ENCODE measurements at places on chromosomes 2 and 18.

DNA sequence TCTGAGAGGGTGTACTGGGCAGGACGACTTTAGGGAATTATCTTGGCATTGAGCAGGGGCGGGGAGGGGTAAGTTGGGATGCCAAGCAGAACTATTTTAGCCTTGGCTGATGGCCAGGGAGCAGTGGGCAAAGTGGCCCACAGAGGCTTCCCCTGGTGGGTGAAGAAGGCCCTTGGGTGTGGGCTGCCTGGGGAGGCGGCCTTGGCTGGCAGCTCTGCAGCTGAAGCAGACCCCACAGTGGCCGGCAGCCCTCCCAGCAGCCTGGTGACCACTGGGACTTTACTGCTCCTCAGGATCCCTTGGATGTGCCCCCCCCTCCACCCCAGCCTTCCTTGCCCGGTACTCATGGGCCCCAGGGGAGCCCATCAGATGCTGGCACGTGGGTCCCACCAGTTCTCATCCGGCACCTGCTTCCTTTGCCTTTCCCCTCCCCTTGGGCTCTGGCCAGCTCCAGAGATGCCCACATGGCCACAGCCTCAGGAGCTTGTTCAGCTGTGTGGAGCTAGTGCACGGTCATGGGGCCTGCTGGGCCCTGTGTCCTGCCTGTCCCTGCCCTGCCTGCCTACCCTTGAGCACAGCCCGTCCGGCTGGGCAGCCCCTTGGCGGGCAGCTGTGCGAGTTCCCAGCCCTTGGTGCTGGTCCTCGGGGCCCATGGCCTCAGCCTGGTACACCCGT, 122.1 kb upstream of the HS6ST1 start:
- no peak for DNase-seq

DNA sequence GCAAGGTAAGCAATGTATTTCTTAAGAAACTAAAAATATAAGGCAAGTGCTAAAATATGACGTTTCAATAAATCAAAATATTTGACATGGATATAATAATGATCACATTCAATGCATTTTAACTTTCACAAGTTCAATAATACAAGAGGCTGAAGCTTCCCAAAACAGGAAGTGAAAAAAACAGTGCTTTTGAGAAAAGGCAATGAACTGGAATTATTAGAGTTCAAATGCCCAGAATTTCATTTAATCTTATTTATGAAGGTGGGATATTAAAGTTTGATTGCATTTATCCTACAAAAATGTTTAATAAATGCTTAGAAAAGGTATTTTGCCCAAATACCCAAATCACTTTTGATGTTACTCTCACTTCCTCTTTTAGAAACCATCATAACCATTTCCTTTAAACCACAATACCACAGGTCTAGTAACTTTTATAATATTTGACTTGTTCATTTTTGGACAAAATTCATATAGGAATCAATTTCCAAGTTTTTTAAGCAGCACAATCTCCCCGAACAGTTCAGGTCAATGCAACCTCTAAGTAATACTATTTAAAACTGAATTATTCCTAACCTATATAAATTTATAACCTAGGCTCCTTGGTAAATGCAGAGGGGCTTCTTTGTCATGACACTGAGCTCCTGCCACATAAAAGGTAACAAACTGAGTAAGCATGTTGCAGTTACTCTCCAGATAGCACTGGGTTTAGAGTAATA, 2.1 kb downstream of the NCKAP1 start:
- peak; percentile 20 for DNase-seq

DNA sequence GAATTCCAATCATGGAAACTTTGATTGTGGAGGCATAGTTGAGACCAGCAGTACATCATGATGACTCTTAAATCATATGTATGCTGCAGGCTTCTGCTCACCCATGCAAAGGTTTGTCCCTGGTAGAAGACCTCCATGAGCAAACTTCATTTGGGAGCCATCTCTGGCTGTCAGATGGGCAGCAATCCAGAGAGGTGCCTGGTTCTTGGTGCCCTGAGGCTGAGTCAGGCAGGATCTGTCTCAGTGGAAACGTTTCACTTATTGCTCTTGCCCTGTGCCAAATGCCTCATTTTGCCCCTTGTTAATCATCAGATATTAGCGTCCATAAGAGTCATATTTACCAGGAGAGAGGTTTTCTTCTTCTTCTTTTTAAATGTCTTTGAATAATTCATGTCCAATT, 151.5 kb upstream of the CELF4 start:
- no peak for DNase-seq

DNA sequence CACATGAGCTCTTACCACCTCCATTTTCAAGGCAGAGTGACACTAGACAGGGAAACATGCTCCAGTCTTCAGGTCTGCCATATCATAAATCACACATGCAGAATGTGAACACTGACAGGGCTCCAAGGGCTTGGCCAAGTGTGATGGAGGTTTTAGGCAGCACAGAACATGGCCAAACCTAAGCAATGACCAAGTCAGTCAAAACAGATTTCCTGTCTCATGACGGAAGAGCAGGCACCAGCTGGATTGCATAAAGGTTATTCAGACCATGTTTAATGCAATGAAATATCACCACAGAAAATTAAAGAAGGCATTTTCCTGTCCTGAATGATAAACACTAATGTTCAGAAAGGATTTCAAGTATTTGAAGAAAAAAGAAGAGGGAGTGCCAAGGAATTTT, 72.5 kb downstream of the SUMO1 start:
- DNase-seq, result no peak

DNA sequence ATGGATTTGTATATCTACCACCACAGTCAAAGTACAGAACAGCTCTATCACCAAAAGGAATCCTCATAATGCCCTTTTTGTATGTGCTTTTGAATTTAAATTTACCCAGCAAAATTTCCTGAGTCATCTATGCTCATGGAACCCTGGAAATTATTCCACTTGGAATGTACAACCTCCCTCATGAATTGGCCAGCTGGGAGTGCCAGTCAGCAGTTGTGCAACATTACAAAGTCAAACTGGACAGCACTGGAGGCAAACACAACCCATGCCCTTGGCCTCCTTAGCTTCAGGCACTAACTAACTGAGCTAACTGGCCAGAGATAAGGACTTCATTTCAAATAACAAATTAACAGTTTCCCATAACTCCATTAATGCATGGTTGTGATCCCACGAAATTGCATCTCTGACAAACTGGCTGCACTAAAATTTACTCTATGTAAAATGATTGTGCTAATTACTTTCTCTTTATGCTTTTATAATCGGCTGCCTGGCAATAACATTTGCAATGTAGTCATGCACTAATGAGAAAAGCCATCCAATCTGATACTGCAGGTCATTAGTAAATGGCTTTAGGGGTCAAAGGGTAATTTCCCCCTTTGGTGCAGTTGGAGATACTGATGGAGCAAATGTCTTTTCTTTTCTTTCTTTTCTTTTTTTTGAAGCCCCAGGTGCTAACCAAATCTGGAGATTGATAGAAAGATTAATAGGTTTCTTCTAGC, 270.5 kb downstream of the ACTR3 start:
- DNase-seq, result no peak

DNA sequence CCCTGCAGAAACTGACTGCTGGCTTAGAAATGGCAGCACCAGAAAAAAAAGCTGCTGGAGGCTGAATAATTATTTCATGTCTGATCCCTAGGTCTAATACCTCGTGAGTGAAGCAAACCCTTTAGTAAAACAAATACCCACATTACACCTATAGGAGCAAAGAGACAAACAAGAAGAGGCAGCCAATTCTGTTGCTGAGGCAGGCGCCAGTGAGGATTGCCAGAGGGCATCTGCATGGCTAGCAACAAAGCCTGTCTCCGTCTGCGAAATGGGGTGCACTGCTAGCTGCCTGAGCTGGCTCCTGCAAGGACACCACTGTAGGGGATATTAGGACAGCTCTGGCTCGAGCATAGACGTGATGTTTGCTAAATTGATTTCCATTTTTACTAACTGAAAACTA, 509.7 kb downstream of the TDRD15 start:
- DNase-seq, result no peak

DNA sequence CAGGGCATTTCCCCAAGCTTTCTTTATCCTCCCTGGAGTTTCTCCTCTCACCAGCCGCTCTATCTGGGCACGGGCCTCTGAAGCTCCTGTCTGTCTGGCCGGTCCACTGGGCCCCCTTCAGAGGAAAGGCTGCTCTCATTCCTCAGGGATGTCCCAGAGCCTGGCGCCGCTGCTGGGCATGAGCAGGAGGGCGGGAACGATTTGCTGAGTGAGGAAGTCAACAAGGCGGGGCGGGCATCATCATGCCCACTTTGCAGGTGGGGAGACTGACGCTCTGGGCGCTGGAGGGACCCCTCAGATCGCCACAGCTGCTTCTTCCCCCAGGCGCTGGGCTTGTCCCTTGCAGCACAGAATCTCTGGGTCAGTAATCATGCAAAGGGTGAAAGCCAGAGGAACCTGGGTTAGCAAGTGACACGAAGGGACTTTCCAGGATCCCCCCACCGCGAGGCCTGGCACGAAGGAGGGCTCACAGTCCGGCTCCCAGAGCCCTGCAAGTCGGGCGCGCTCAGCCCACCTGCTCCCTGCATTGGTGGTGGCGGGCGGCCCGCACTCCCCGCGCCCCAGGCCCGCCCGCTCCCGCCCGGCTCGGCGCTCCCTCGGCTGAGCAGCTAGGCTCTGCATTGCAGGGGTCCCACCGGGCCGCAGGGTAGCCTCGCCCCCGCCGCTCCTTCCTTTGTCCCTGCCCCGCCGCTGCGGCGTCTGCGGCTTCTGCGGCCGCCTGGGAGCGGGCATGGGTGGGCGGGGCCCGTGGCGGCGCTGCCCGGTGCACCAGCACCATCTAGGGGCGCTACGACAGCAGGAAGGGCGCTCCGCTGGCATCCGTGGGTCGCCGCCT, 157.8 kb downstream of the CYRIA start:
- no peak for DNase-seq

GRCh38 chr2:128233790-128234395, 84.8 kb downstream of the HS6ST1 start:
- no peak for DNase-seq

DNA sequence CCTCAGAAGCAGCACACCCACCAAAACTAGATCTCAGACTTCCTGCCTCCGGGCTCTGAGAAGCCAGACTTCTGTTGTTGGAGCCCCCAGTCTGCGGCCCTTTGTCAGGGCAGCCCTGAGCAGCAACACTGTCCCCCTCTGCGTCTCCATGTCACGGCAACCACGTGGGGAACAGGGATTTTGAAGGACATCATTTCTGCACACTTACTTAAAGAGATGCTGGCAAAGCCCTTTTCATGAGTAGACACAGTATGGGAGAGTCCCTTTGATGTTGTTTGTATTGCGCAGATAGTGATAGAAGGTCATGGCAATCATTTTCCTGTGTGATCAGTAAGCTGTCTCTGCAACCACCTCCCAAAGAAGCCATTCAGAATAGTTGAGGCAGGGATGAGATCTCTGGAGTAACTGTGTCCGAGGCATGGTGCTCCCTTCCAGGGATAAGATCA, 69.1 kb upstream of the ID2 start:
- DNase-seq, result no peak

GRCh38 chr2:27921880-27922547, 31.5 kb downstream of the BABAM2 start:
- no peak for DNase-seq
